ENCODE measurements at places on chromosomes 2 and 18.

DNA sequence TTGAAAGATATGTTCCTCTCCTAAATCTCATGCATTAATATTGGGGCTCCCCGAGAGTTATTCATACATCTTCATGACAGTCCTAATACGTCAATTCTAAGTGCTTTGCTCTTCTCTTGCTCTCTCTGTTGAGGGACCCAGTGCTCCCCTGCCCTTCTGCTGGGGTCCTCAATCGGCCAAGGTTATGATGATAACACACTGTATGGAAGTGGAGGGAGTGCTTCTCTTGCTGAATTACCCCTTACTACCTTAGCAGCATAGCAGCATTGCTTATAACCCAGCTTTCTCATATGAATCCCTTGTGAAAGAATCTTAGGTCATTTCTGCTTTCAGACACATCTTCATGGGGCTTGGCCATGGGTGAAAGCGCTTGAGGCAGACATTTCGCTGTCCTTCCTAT is 43.2 kb downstream of the ITPRID2 start:
- no peak for DNase-seq

DNA sequence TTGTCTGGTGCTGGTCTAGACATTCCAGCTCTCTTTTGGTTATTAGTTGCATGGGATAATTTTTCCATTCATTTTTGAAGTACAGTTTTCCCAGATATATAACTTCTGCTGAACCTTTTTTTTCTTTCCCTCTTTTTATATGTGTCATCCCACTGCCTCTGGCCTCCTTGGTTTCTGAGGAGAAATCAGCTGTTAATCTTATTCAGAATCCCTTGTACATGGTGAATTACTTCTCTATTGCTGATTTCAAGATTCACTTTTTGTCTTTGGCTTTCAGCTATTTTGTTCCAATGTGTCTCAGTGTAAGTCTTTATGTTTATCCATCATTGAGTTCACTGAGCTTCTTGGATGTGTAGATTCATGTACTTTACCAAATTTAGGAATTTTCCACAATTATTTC is 99.7 kb downstream of the ARHGEF4 start:
- DNase-seq = no peak

- no peak for DNase-seq
Observed at GRCh38 chr2:6310256-6311215, 555.2 kb downstream of the CMPK2 start.

- no peak for DNase-seq
Observed at GRCh38 chr2:239579081-239579480, 178.3 kb upstream of the HDAC4 start.

- DNase-seq = no peak
Observed at GRCh38 chr2:11866358-11867335, 120.2 kb downstream of the LPIN1 start.

DNA sequence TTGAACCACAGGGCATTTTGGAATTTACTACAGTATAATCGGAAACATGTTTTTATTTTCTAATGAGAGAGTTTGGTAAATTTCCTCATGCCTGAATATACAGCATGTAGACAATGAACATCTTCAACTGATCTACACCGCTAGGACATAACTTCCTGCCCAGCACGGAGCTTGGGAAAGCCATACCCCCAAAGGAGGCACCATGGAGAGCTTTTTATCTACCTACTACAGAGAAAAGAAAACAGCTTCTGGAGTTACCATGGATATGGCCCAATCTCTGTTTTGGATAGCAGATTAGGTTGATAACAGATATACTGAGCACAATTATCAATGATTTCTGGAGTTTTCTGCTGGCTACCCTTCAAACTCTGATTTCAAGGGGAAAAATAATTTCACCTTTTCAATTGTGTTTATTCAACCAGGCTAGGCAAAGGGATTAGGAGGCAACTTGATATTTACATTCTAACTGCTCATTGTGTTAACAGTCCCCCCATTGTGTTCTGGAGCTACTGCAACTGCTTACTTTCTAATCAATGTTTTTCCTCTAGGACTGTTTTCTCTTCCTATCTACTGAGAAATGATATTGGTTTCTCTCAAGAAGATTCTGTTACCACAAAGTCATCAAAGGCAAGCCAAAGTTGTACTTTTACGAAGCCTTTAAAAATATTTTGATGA is 123.0 kb upstream of the ARHGAP28 start:
- DNase-seq = no peak

DNA sequence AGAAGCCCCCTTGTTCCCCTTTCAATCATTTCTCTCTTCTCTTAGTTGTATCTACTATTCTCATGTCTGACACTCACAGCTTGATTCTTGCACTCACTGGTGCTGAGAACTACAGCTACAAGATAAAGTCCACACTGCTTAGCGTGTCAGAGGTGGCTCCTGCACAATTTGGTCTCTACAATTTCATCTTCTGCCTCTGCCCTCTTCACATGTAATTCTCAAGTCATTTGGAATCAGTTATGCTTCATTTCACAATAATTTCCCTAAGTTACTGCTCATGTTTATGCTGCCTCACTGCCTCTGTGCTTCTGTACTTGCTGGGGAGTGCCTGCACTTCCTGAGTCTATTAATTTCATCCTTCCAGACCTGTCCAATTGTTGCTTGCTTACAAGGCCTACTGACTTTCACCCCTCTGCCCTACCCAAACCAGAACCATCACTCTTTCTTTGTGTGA is 11.6 kb upstream of the NAB1 start:
- DNase-seq = no peak

DNA sequence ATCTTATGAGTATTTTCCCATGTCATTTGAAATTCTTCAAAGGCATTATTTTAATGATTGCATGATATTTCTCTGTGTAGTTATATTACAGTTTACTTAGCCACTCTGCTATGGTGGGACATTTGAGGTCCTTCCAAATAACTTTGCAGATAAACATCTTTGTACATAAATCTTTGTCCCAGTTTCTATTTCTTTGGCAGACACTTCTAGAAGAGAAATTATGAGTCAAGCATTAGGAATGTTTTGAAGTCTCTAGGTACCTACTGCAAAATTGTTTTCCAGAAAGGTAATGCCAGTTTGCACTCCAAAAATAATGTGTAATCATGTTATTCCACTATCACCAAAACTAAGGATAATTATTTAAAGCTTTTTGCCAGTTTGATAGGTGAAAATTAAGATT is 149.7 kb downstream of the EN1 start:
- DNase-seq = no peak

DNA sequence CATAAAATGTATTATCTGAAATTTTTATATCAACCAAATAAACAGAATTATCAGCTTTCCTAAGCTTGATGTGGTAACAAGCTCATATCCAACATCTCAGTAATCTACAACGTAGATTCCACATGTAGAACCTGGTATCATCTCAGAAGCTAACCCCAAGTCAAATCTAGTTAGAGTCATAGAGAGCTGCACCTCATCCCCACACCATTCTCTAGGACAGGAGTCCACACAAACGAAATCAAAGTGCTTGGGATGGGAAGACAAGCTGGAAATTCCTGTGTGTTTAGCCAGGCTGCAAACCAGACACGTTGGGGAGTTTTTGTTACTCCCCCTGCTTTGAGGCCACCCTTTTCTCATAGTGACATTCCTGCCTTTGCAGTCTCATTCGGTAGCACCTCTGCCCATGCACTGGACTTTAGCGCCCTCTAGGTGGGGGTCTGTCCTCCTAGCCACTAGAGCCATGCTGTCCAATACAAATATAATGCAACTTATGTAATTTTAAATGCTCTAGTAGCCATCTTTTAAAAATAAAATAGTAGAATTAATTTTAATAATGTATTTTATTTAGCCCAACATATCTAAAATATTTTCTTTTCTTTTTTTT is 28.1 kb upstream of the SATB2 start:
- no peak for DNase-seq

GRCh38 chr18:32469691-32470459 is 807 bp downstream of the GAREM1 start:
- DNase-seq = no peak

DNA sequence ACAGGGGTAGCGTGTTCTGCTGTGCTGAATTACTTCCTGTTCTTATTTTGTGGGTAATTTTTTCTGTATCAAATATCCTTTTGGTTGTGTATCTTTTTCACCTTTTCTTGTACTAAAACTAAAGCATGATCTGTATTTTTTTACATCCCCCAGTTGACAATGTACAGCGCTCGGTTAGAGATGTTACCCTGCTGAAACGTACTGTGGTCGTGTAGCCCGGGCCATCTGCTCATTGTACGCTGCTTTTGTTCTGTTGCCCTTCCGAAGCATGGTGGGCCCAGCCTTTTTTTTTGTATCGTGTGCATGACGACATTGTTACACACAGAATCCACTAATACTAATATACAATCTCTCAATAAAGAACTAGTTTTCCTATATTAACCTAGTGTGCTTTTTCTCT is 233.1 kb downstream of the HAUS1 start:
- DNase-seq = no peak

DNA sequence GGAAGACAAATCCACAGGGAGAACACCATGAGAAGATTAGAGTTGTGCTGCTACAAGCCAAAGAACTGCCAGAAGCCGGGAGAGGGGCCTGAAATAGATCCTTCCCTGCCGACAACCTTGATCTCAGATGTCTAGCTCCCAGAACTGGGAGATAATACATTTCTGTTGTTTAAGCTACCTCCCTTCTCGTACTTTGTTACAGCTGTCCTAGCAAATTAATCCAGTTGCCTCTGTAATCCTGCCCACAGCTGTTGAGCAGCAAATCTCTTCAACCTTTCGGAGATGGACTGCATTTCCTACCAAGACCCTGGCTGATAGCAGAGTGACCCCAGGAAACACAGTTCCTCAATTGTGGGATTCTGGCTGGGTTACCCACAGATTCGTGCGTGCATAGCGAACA is 2.6 kb upstream of the TBC1D8 start:
- DNase-seq = no peak

GRCh38 chr2:6883448-6884122 is 6.0 kb downstream of the RSAD2 start:
- no peak for DNase-seq

- no peak for DNase-seq
Observed at GRCh38 chr2:121329786-121330185, 44.8 kb upstream of the TFCP2L1 start.

GRCh38 chr2:102145934-102146333 is 3.4 kb downstream of the IL1R1 start:
- no peak for DNase-seq

DNA sequence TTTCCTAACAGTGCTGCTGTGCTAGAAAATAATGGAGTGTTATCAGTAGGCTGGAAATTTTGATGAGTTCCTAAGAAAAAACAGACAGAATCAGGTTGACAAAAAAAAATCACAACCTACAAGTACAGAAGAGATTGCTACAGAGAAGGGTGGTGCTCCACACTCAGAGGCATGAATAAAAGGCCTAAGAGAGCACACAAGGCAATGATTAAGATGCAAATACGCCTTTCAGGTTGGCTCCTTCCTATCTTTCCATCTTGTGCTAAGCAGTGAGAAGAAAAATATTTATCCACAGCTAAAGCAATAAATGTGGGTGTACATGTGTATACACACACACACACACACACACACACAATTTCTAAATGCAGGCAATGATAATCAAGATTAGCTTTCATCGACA is 130.6 kb upstream of the UBE2E3 start:
- DNase-seq = no peak

DNA sequence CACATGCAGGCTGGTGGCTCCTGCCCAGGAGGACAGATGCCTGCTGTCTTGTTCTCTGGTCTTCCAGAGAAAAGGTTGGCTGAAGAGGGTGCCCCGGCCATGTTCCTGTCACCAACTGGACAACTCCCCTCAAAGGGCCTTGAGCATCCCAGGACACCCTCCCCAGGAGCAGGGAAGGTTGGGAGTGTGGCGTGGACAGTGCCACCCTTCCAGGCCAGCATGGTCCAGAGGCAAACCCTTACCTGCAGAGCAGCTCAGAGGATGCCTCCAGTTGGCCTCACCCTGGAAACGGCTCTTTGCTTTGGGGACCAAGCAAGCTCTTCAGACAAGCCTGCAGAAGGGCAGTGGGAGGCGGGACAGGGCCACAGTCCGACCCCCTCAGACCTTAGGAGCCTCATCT is 4.9 kb upstream of the GPC1 start:
- peak; percentile 1 for DNase-seq

GRCh38 chr2:74138600-74139323 is 8.9 kb downstream of the BOLA3 start:
- DNase-seq = no peak

GRCh38 chr2:226378753-226379705 is 420.6 kb downstream of the IRS1 start:
- DNase-seq = no peak

GRCh38 chr18:73318739-73319479 is 451.1 kb upstream of the NETO1 start:
- DNase-seq = no peak

DNA sequence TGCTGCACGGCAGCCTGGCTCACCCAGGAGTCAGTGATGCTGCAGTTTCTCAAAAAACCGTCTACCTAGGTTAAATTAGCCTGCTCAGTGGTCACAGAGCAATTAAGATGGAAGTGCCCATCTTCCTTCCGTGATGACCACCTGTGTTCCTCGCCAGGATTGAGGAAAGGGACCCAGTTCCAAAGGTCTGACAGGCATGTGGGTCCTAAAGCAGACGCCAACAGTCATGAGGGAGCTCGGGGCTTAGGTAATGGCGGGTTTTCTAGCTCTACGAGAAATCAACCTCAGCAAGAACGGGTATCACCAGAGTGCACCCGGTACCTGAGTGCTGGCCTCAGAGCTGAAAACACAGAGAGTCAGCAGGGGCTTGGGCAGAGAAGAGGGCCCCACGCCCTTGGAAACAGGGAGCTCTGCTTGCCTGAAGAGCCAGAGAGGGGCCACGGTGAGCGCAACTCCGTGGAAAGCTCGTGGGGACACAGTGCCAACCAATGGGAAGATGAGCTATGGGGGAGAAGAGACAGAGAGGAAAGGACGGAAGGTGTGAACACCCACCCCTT is 34.3 kb upstream of the DNMT3A start:
- DNase-seq = no peak

DNA sequence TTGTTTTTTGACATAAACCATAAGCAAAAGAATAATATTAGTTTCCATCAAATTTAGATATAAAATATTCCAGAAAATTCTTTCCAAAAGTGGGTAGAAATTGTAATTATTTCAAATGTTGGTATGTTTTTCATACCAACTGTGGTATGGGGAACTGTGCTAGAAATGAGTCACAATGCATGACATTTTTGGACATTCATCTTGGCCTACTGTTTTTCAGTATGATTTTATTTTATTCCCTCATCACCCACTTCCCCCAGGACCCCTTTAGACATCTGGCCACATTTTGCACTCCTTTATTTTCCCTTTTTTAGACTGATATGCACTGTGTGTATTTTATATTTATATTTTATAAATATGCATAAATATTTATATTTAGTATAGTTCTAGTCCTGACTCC is 97.1 kb downstream of the DPP4 start:
- no peak for DNase-seq

GRCh38 chr2:239964399-239965185 is 60.5 kb downstream of the NDUFA10 start:
- DNase-seq = no peak

GRCh38 chr2:133532919-133533318 is 35.3 kb downstream of the NCKAP5 start:
- no peak for DNase-seq
